ENCODE measurements at places on chromosomes 13 and 19. TPM values are rescaled to one million over a fixed set of nuclear protein-coding genes. Genes with fewer than 3 reads are reported as not detected.
A peak's percentile ranks its signal among the peaks of the same experiment; 100 is the strongest.

Gene VSTM1
- total RNA-seq: not detected

Gene SHISA7
- 2.6 TPM for total RNA-seq

Gene ARHGAP45
- 2.0 TPM for total RNA-seq

Gene LIM2
- total RNA-seq: not detected

Gene ZNF729
- not detected for total RNA-seq

GRCh38 chr19:45814851-45815480 lies at the start of gene RSPH6A:
Gene RSPH6A, minus strand, starts transcription at chr19:45815308. Its CDS starts 132 bp downstream, at chr19:45815176.
- DNase-seq: no peak

DNA sequence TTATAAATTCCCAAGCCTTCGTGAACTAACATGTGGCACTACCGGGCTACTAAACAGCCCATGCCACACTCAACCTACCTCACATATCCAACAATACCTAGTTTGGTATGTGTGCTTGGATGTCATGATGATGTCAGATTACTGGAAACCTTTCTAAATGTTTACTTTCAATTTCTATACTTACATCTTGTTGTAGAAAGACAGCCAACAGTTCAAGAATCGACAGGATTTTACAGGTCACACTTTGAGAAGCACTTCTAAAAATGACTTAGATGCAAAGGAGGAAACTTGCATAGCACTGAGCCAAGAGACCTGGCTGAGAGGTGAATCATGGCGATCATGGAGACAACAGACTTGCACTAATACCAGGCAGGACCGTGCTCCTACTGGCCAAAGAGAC lies 209.9 kb downstream of the COL4A1 start:
- no peak for DNase-seq

DNA sequence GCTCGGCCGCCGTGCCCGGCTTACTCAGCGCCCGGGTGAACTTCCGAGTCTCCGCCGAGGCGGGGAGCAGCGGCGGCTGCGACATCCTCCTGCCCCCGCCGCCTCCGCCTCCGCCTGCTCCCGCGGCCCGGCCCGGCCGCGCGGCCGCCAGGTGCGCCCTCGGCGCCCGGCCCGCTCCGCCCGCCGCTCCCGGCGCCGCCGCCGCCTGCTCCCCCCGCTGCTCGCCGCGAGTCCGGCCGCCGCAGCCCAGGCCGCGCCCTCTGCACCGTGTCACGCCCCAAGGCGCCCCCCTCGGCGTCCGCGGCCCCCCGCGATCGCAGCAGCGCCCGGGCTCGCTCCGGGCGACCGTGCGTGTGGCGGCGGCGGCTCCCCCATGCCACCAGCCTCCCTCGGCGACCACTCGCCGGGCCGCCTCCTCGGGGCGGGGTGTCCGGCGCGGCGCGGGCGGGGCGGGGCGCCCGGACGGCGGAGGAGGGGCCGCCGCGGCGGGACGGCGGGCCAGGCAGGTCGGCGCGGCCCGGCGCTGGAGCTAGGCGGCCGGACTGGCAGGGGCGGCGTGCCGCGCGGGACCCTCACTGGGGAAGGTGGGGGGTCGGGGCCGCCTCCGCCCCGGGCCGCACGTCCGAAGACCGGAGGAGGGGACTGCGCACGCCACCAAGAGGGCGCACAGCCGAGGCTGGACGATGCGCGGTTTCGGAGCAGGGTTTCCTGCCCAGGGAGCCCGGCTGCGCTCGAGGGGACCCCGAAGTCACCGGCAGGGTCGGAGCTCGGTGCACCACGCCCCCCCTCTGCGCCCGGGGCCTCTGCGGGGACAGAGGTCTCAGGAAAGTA lies 108.6 kb upstream of the DOCK9 start:
- DNase-seq: peak; percentile 79

- DNase-seq: no peak
These were observed 826.4 kb downstream of the GPC5 start for GRCh38 chr13:92224825-92225224.

- no peak for DNase-seq
These were observed 84.2 kb downstream of the SLC7A1 start for GRCh38 chr13:29511106-29511796.

- DNase-seq: no peak
These were observed 22.8 kb upstream of the ABCC4 start for GRCh38 chr13:95323930-95324662.

- no peak for DNase-seq
These were observed 57.5 kb downstream of the RAB20 start for GRCh38 chr13:110503979-110504499.

GRCh38 chr13:44104197-44104490 lies 224.4 kb downstream of the LACC1 start:
- DNase-seq: peak; percentile 46
